ENCODE measurements at places on chromosomes 2 and 18. TPM values are rescaled to one million over a fixed set of nuclear protein-coding genes. Genes with fewer than 3 reads are reported as not detected.

Gene CD28
- 2.3 TPM for total RNA-seq

Gene UGT1A10
- 1.0 TPM for total RNA-seq

Gene FAM228A
- total RNA-seq, result 1.6 TPM

Gene CNGA3
- 7.0 TPM for total RNA-seq

Gene RESP18
- total RNA-seq, result not detected

Gene RAB6C
- 0.46 TPM for total RNA-seq

All from gastroesophageal sphincter (tissue), 4 donors.